ENCODE measurements at places on chromosomes 1 and 21. TPM values are rescaled to one million over a fixed set of nuclear protein-coding genes. Genes with fewer than 3 reads are reported as not detected.

Gene ZSWIM5
- 2.1 TPM for total RNA-seq

Gene CFHR1
- not detected for total RNA-seq

Gene AGO4
- total RNA-seq: 10.9 TPM

Gene VANGL2
- 0.55 TPM for total RNA-seq

Gene LCE1D
- total RNA-seq: not detected

Gene DISC1
- total RNA-seq: 5.8 TPM

Gene TRAF3IP3
- 127 TPM for total RNA-seq

DNA sequence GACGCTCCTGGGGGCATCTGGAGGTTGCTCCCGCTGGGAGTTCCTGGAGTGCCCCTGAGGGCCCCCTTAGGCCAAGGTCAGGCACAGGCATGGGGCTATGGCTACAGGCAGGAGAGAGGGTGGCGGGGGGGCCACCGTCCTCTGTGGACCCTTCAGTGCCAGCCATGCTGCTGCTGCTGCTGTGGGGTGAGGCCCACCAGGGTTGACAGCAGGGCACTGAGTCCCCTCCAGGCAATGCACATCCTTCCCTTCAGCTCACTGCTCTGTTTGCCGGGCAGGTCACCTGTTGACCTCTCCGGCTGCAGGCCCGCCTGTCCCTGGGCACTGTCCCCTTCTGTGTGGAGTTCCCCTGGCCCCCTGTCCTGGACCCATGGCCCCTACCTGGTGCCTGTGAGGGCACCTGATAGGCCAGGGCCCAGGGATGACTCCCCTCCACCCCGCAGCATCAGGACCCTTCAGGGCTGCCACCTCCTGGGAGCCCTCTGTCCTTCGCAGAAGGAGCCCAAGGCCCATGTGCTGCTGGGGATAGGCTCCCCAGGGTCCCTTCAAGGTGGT is 34.1 kb upstream of the ADARB1 start:
- no peak overlapping the region for H3K27ac ChIP-seq
- peaks cover 14% of the 10 kb centered on the region for H3K27me3 ChIP-seq

DNA sequence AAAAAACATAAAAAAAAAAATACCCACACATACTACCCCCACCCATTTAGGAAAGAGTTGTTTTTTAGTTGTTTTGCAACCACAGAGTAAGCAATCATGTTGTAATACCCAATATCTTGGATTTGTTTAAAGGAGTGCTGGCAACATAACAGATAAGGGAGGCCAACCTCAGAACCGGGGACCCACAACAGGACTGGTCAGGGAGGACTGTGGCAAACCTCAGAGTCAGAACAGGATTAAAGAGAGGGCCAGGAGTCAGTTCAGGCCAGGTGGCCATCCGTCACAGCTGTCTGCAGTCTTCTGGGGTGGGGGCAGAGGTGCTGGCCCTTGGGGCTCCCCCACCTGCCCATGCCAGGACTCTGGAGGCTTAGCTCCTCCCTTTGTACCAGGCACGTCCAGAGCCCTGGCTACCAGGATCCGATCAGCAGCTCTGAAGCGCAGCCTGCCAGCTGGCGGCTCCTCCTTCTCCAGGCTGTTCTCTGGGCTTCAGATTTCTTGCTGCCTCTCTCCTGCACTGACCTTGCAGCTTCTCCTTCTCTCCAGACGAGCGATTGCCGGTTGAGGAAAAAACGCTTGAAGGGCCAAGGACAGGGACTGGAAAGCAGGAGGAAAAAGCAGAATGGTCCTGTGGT is 7.9 kb downstream of the H6PD start:
- H3K4me1 ChIP-seq: peaks cover 45% of the 10 kb centered on the region
- H3K36me3 ChIP-seq: peaks cover 1% of the 10 kb centered on the region
- H3K27ac ChIP-seq: no peak overlapping the region
- no peak overlapping the region for H3K4me3 ChIP-seq

DNA sequence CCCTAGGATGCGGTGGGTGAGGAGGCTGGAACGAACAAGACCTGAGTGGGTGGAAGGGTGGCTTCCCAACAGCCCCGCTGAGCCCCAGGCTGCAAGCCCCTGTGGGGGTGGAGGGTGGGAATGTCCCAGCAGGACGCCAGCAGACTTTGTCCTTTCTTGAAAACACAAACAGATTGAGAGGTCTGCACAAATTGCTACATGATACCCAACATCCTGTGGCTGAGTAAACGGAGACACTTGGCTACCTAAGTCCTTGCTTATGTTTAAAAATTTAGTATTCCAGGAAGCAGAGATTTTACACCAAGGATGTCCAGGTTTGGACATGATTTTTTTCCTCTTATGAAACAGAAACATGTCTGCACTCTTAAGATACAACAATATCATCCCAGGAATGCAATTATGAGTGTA is 11.8 kb upstream of the F3 start:
- H3K4me3 ChIP-seq: no peak overlapping the region
- no peak for DNase-seq
- H3K36me3 ChIP-seq: no peaks in the 10 kb centered on the region
- peaks cover 13% of the 10 kb centered on the region for H3K27me3 ChIP-seq
- no peaks in the 10 kb centered on the region for H3K4me1 ChIP-seq

DNA sequence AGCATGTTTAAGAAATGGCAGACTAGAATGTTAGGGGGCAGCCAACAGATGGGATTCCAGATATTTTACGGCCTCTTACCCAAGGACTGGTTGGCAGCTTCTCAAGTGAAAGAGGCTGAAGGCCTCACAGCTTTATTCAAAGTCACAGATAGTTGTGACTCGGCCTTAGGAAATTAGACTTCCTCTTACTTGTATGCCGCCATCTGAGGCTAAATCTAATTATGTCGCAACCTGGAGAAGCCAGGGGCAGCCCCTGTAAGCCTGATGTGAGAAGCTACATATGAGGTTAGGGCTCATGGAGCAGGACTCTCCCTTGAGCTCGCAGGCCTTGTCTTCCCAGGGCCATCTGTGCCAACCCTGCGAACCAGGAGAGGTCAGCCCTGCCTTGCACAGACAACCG is 352.5 kb downstream of the HHAT start:
- H3K4me3 ChIP-seq: no peak overlapping the region
- no peaks in the 10 kb centered on the region for H3K27me3 ChIP-seq
- peaks cover 7% of the 10 kb centered on the region for H3K4me1 ChIP-seq
- no peak overlapping the region for H3K27ac ChIP-seq
- H3K36me3 ChIP-seq: no peaks in the 10 kb centered on the region

DNA sequence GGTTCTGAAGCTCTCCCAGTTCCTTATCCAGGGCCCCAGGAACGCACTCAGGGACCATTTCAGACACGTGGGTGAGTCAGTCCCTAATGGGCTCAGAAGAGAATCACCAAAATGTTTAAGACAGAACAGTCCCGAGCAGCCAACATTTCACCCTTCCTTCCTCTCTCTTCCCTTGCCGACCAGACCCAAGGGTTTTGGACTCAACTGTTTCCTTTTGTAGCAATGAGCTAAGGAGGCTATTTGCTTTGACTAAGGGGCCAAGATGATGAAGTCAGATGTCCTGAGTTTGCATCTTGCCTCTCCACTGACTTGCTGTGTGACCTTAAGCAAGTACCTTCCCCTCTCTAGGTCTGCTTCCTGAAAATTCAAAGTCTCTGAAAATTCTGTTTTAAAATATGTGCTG is 472.3 kb upstream of the VAMP3 start:
- no peak overlapping the region for H3K27ac ChIP-seq
- no peaks in the 10 kb centered on the region for H3K4me1 ChIP-seq
- H3K36me3 ChIP-seq: no peaks in the 10 kb centered on the region

DNA sequence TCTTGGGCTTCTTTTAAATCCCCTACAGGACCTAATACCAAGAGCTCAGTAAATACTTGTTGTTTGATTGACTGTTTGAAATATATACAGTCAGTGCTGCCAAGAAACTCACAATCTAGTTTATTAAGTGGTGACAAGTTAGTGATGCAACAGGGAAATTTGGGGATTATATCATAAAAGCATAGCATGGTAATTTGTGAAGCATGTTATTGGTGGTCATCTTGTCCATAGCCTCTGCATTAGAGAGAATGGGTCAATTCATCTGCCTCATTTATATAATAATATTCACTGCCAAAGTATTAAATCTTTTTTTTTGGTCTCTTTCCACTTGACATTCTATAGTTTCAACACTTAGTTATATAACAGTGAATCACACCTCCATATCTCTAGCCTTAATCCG is 138.2 kb upstream of the SPAG17 start:
- H3K27ac ChIP-seq: no peak overlapping the region
- H3K4me1 ChIP-seq: no peaks in the 10 kb centered on the region
- H3K36me3 ChIP-seq: no peaks in the 10 kb centered on the region

DNA sequence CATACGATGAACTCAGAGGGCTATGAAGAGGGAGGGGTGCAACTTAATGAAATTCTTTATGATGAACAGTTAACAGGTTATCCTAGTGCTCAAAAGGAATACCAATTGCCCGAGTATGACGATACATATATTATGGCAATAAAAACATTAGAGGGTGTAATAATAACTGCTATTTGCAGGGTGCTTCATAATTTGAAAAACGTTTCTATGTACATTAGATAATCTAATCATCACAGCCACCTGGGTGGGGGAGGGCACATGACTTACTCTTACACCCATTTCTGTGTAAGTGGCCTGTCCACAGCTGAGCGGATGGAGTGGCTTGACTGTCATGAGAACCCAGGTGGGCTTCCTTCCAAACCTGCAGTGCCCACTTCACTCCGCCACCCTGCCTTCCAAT is 46.3 kb downstream of the TIAM1 start:
- DNase-seq: no peak
- no peak overlapping the region for H3K27ac ChIP-seq
- H3K36me3 ChIP-seq: no peaks in the 10 kb centered on the region
- no peak overlapping the region for H3K4me3 ChIP-seq
- peaks cover 37% of the 10 kb centered on the region for H3K4me1 ChIP-seq

DNA sequence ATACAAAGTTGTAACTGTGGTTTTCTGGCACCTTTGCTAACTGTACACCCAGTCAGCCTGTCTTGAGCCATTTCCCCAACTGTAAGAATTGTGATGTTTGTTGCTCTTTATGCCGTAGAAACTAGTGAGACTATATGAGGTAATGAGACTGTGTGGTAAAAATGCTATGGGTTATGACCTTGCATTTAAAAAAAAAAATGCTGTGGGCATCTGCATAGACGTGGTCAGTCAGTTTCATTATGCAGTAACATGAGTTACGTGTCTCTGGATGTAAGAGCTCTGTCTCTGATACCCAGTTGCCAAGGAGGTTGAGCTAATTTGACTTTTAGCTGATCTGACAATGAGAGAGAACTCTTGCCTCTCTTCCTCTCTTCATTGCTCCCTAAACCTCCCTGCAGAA is 80.6 kb upstream of the LAMC2 start:
- H3K27me3 ChIP-seq: peaks cover 11% of the 10 kb centered on the region
- H3K36me3 ChIP-seq: no peaks in the 10 kb centered on the region
- H3K27ac ChIP-seq: no peak overlapping the region
- no peaks in the 10 kb centered on the region for H3K4me1 ChIP-seq
- H3K4me3 ChIP-seq: no peak overlapping the region
- no peak for DNase-seq

DNA sequence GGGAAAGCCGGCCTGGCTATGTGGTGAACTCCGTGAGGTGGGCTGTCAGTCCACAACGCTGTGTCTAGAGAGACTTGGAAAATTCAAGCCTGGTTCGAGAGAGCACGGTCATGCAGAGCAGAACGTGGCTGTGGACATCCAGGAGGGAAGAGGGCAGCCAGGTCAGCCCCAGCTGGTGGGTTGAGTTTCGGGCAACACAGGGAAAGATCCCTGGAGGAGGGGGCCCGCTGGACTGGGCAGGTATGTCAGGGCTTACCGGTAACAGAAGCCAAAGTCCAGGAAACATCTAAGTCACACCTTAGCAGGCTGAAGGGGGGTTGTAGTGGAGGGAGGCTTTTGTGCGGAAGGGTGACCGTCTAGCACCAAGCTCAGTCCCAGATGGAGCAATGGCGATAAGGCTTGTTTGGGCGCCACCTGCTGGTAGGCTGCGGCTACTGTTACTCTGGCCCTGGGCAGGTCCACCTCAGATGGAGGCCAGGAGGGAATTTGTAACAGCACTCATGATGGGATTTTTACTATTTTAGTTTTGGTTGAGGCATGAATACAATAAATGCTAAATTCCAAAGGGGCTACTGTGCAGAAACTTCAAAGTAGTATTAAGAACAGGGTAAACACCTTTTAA is 143.3 kb upstream of the ZNF644 start:
- H3K27me3 ChIP-seq: no peaks in the 10 kb centered on the region
- no peaks in the 10 kb centered on the region for H3K4me1 ChIP-seq
- no peak overlapping the region for H3K4me3 ChIP-seq
- peak; percentile 73 for DNase-seq
